ENCODE measurements at places on chromosomes 1 and 21.

- no peak for DNase-seq
These were observed 462.3 kb upstream of the NFIA start for GRCh38 chr1:60620087-60620486.

GRCh38 chr1:52904927-52905698 lies 16.4 kb downstream of the ECHDC2 start:
- no peak for DNase-seq

DNA sequence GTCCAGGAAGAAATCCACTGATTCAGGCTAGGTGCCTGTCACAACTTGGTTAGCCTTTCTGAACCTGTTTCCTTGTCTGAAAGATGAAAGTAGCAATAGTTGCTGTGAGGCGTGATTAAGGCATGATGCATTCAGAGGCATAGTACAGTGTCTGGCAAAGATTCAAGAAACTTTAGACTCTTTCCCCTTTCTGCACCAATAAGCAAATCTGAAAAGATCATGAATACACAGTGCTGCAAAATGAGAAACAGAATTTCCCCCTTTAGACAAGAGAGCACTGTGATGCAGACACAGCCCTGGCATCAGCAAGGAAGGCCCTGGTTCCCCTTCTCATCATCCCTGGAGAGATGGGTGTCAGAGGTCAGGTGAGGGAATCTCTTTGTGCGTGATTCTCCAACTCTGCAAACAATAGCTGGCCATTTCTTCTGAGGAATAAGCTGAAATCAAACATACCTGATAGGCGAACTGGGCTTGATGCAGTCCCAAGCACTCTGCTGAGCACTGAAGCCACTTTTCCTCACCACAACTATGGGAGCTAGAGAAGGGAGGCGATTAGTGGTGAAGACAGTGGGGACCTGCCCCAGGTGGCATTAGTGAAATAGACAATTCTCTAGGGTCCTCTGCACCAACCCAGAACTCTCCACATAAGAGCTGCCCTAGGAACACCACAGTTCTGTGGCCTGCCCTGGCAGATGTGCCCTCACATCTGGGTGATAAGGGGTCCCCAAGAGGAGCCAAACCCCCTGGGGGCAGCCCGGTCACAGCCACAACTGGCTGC lies 41.7 kb downstream of the ITPKB start:
- no peak for DNase-seq

DNA sequence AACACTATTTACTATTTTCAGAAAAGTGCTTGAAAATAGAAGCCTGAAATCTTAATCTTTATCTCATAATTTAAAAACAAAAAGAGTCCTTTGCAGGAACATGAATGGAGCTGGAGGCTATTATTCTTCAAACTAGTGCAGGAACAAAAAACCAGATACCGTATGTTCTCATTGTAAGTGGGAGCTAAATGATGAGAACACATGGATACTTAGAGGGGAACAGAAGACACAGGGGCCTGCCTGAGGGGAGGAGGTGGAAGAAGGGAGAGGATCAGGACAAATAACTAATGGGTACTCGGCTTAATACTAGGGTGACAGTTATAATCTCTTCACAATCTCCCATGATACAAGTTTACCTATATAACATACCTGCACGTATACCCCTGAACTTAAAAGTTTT lies 176.3 kb downstream of the SDCCAG8 start:
- no peak for DNase-seq

DNA sequence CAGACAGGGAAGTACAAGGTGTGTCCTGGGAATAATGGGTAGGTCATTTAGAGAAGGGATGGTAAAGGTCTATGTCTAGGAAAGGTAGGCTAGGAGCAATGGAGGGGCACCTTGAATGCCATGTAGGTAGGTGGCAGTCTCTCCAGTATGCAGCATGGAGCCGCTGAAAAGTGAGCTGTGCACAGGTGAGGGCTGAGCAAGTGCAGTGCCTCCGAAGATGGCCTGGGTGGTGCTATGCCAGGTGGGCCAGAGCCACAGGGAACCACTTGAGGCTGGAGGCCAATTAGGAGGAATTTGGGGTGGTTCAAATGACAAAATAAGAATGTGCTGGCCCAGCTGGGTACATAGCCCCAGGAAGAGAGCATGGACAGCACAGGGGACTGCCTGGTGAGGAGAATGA lies 25.0 kb downstream of the RNU5D-1 start:
- no peak for DNase-seq

DNA sequence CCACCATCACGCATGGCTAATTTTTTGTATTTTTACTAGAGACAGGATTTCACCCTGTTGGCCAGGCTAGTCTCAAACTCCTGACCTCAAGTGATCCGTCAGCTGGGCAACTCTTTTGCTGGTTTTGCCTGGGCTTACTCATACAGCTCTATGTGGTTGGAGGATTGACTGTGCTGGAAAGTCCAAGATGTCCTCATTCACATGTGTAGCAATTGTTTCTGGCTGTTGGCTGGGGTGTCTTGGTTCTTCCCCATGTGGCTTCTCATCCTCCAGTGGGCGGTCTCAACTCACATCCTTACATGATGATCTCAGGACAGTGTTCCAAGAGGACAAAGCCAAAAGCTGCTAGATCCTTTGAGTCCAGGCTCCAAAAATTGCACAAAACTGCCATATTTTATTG lies 53.3 kb downstream of the TEX35 start:
- DNase-seq: no peak

DNA sequence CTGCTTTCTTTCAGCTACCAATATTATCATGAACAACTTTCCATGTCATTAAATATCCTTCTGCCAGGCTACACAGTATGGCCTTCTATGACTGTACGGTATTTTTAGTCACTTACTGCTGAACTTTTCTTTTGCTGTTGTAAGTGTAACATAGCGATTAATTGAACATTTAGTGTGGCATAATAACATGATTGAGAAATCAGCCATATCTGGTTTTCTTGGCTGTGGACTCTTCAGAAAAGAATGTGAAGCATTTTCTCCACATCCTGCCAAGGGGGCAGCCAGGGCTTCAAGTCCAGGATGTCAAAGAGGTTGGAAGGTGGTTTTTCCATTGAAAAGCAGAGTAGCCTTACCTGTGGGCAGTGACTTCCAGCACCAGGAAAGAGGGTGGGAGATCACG lies 8.8 kb upstream of the AHCYL1 start:
- no peak for DNase-seq

GRCh38 chr1:31299365-31299764 lies 2.5 kb downstream of the ZCCHC17 start:
- no peak for DNase-seq

DNA sequence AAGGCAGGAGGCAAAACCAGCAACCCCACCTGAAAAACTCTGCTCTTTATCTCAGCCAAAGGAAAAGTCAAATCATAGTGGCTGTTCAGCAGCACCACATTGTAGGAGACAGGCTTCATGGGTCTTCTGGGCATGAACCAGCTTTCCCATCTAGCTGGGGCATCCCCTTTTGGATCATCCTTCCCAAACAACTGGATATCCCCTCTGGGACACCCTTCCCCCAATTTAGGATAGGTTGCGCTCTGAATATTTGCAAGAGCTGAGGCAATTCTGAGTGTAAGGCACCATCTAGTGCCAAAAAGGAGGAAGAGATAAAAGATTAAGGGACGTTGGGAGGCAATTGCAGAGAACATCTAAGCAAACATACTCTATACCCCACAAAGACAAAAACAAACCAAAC lies 295.8 kb downstream of the MATN1 start:
- no peak for DNase-seq

DNA sequence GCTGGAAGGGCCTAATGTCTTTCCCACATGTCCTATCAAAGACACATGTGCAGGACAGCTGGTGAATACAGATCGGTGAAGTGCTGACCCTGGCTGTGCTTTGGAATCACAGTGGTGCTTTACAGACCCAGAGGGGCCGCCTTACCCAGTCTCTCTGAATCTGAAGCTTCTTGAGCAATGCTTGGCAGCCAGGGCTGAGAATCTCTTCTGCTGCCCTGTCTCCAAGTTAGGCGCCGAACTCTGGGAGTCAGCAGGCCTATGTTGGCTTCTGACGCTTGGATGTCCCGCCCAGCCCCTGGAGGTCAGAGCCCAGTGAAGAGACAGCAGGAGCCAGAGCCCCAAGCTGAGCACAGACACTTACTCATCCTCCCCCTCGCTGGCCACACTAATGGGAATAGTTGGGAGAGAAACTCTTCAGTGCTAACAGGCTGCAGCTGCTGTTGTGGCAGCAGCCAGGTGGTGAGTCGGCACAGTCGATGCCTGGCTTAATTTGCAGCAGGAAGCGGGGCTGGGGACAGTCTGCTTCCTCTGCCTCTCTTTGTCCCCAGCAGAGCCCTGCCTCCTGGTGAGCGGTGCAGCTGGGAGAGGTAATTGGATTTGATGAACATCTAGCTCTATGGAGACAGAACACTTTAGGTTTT lies 68.1 kb downstream of the URB2 start:
- DNase-seq: no peak

DNA sequence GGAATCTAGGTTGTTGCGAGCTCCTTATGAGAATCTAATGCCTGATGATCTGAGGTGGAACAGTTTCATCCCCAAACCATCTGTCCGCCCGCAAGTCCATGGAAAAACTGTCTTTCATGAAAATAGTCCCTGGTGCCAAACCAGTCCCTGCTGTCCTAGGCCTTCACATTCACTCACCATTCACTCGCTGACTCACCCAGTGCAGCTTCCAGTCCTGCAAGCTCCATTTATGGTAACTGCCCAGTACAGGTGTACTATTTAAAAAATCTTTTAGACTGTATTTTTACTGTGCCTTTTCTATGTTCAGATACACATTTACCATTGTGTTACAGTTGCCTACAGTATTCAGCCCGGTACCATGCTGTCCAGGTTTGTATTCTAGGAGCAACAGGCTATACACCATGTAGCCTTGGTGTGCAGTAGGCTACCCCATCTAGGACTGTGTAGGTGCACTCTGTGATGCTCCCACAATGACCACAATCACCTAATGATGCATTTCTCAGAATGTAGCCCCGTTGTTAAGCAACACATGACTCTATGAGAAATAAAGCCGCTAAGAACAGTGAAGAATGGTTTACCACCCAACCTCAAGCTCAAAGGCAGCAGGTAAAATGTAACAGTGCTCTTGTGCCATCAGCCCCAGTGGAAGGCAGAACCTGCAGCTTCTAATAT lies 2.4 kb downstream of the ECHDC2 start:
- no peak for DNase-seq

DNA sequence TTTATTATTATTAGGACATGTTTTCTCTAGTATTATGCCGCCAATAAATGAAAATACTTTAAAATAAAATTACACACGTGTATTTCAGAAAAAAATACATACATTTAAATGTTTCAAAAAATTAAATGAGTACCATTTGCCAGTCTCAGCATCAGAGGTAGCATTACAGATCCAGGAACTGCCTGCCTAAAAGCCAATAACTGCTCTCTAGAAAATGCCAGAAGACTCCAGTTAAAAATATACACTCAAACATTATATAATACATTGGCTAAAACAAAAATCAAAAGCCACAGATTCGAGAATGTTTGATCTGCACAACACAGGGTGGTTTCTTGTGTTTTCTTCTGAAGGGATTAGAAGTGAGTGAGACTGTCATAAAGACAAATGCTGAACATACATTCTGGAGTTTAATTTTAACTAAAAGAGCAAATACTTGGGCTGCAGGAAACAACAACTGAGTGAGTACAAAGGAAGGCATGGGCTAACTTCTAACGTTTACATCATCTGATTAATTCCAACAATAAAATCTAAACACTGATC lies 105.5 kb downstream of the RERE start:
- no peak for DNase-seq

- DNase-seq: no peak
These were observed 181.1 kb downstream of the DYRK1A start for GRCh38 chr21:37547615-37548200.

GRCh38 chr1:84301004-84301784 lies at the start of gene SAMD13:
SAMD13 (plus strand) TSS chr1:84301708; CDS start chr1:84303235, 1,527 bp downstream.
- DNase-seq: peak; percentile 27

DNA sequence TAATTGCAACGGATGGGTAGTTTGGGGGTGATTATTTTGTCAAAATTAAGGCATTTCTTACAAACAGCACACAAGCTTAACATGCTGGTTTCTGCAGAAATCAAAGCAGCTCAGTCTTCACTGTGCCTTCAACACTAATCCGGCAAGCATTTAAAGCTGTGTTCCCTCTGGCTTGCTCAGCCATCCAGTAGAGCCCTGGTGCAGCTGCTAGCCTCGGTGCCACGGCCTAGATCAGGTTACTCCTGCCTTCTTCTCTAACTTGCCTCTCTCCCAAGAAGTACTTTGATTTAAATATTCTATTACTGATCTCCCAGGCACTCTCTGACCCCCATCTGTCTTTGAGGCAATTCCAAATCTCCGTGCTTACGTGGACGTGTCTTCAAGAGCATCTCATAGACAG lies 85.6 kb downstream of the GREM2 start:
- DNase-seq: no peak

- DNase-seq: no peak
These were observed 27.8 kb downstream of the FBXO42 start for GRCh38 chr1:16324456-16324890.

GRCh38 chr21:44351535-44352252 lies 1.7 kb upstream of the TRPM2 start:
- no peak for DNase-seq

DNA sequence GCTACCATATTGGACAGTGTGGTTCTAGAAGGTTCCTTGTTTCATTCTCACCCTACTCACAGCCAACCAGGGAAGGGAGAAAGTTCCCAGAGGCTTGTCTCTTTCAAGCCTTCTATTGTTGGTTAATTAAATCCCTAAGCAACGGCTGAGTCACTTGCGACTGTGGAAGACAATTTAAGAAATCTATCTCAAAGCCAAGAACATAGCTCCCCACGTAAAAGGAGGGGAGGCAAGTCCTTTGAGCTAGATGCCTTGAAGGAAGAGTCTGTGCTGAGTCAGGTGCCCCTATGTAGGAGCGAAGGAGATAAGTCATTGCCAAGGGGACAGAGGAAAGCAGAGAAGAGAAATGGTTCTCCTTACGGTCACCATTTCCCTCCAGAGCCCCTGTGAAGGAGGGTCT lies 79.4 kb upstream of the PPP2R5A start:
- DNase-seq: no peak

- no peak for DNase-seq
These were observed 67.4 kb downstream of the SLC16A1 start for GRCh38 chr1:112888630-112889029.

DNA sequence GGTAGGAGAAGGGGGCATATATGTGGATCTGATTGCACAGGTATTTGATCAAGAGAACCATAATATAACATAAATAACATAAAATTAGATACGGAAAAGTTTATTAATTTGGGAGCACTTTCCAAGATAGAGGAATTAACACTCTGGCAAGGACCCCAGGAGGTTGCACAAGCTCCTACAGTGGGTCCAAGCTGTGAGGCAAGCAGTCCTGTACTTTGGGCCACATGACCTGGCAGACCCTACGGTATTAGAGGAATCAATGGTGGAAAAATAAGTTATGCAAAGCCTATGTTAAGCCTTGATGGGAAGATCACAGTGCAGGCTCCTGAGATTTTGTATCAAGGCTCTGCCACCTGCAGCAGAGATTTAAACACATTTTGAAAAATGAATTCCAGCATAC lies 220.1 kb downstream of the COL24A1 start:
- DNase-seq: no peak

- DNase-seq: no peak
These were observed 262.5 kb downstream of the HHAT start for GRCh38 chr1:210591214-210591613.

- no peak for DNase-seq
These were observed 6.1 kb upstream of the PTBP2 start for GRCh38 chr1:96715482-96715881.

GRCh38 chr1:88284066-88284465 lies 400.0 kb upstream of the PKN2 start:
- DNase-seq: no peak
